CD4-positive, alpha-beta T cell treated with Interleukin-17A for 1 hour (primary cell): ENCODE measurements at places on chromosomes 5 and 9.

- DNase-seq = no peak
Observed at GRCh38 chr9:131043087-131043486, 34.1 kb downstream of the LAMC3 start.

- no peak for DNase-seq
Observed at GRCh38 chr5:151406322-151406947, 41.0 kb upstream of the SLC36A1 start.

DNA sequence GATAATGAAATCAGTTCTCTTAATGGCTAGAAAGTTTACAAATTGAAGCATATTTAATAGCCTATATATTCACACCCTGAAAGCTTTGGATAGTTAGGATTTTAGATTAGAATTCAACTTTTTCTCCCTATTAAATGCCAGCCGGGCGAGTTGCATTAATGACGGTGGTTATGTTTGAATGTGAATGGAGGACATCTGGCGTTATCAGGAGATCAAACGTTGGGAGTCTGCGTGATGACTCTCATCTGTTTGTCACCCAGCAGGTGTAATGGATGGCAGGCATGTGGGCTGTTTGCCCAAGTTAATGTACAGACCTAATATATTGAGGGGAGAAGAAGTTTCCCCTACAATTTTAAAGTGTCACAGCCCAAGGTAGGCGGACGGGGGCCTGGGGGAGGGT is 1227.7 kb upstream of the WWC1 start:
- no peak for DNase-seq

GRCh38 chr5:18243846-18244245 is 609.6 kb downstream of the TAF11L14 start:
- no peak for DNase-seq

- DNase-seq = peak; percentile 8
Observed at GRCh38 chr9:87662808-87663528, 63.0 kb upstream of the CTSL start.

DNA sequence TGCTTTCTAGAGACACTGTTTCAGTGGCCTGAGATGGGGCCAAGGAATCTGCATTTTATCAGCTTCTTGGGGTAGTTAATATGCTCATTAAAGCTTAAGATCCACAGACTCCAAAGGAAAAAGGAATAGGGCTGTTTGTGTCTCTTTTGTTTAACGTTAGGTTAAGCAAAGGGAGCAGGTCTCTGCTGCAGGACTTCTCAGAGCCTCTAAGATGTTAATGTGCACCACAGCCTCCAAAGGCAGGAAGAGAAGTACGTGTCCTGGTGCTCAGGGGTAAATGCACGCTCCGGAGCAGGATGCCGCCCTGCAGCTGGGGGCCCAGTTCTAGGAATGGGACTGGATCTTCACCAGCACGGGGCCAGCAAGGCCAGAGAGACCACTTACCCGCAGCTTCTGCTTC is 19.6 kb downstream of the SPARC start:
- no peak for DNase-seq
